CD4-positive, alpha-beta T cell treated with Interleukin-2 at 100 ng/mL for 4 hours (primary cell): ENCODE measurements at places on chromosomes 11 and 22.

GRCh38 chr11:107014871-107015270 is 3.4 kb downstream of the GUCY1A2 start:
- DNase-seq, result no peak

GRCh38 chr22:21982338-21982965 is at the start of gene TOP3B:
TOP3B (minus strand) TSS chr22:21982787; CDS start chr22:21975709, 7,078 bp downstream.
- DNase-seq, result peak; percentile 80

DNA sequence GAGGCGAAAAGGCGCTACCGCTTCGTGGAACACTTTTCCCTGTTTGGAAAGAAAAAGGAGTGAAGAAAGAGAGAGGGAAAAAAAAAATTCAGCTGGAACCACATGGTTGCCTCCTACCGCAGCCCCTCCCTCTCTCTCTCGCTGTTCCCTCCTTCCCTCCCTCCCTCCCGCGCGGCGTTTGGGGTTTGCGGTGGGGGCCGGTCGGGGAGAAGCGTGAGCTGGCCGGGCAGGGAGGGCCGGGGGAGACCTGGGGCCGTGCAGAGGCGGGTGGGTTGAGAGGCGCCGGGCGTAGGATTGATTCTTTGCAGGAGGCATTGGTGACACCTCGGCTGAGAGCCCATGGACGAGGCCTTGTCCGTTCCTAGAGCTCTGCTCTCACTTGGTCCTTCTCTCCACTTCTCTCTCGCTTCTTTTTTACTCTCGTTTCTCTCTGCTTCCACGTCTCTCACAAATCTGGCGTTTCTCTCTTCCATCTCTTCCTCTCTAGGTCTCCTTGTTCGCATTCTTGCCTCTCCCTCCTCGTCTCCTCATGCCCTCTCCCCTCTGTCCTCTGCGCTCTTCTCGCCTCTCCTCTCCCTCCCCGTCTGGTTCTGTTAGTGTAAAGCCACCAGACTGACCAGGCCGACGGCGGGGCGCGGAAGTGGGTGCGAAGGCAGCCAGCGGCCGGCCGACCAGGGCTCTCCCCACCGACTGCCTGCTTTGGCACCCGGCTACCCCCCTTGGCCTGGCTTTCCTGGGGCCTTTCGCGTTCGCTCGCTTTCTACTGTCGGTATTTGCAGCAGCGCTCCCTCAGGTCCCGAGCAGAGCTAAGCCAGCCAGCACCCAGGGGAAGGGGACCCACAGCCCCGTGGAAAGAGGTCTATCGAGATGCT is at the start of gene CLMP:
Gene CLMP, minus strand, starts transcription at position 61 of the 872 bp plus-strand sequence. CDS start 308 bp downstream, outside the sequence.
- DNase-seq, result no peak

DNA sequence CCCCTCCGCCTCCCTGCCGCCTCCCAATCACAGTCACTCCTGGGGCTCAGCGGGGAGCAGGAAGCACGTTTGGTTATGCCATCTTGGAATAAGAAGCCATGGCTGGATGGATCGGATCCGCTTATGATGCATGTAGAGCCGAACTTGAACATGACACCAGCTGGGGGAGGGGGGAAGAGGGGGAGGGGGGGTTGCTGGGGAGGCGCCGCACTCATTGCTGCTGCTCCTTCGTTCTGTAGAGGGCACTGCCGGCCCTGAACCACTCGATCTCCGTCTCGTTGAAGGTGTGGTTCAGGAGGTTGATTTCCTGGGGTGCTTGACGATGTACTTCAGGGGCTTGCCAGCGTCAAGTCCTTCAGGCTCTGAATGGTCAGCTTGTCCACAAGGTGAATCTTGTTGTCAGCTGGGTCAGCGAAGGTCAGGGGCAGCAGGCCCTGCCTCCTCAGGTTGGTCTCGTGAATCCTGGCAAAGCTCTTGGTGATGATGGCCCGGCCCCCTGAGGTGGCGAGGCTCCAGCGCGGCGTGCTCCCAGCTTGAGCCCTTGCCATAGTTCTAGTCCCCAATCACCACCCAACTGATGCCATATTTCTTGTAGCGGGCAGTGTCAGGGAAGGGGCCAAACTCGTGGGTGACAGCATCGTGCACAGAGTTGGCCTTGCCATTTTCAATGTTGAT is 476.9 kb upstream of the ISX start:
- no peak for DNase-seq

- no peak for DNase-seq
These were observed 4.8 kb downstream of the GVQW3 start for GRCh38 chr11:76385903-76386302.

GRCh38 chr22:46732513-46732912 is 5.5 kb downstream of the CERK start:
- DNase-seq, result no peak

DNA sequence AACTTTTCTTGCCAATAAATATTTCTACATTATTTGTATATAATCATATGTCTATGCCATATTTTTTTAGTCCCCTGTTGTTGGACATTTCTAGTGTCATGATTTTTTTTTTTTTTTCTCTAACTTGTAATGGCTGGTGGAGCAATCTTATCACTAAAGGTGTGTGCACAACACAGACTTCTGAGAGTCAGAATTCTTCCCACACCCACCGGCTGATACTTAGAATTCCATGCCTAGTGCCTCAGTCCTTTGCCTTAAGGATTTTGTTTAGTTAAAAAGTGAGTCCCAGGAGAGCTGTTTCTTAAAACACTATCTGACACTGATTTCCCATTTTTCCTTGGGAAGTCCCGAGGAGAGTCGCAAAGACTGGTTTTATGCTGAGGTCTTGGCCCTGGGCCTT is 87.7 kb upstream of the BARX2 start:
- no peak for DNase-seq

DNA sequence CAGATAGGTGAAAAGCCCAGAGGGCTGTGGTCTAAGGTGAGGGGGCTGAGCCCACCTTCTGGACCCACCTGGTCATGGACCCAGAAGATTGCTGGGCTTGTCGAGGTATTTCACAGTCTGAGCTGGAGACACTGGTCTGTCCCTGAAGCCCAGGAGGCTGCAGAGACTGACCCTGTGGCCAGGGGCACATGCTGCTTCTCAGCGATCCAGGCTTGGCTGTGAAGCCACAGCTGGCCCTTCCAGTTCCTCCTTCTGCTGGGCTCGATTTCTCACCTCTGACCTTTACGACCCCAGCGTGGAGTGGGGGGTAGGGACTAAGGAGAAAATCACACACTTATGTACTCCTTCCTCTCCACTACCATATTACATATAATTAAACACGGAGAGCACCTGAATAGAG is 88.5 kb downstream of the NECTIN1 start:
- no peak for DNase-seq
